ENCODE measurements at places on chromosomes 2 and 18. TPM values are rescaled to one million over a fixed set of nuclear protein-coding genes. Genes with fewer than 3 reads are reported as not detected.

Gene GRB14
- polyA plus RNA-seq: 0.44 TPM

GRCh38 chr2:36589230-36589630, 8.7 kb downstream of the FEZ2 start:
- no peak for DNase-seq

DNA sequence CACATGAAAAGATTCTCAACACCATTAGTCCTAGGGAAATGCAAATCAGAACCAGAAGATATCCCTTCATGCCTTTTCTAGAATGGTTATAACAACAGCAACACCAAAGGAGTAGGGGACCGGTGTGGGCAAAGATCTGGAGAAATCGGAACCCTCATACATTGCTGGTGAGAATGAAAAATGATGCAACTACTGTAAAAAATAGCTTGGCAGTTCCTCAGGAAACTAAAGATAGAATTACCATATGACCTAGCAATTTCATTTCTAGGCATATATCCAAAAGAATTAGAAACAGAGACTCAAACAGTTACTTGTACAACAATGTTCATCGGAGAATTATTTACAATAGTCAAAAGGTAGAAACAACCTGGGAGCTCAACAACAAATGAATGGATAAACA, 29.2 kb upstream of the CDH7 start:
- no peak for DNase-seq

DNA sequence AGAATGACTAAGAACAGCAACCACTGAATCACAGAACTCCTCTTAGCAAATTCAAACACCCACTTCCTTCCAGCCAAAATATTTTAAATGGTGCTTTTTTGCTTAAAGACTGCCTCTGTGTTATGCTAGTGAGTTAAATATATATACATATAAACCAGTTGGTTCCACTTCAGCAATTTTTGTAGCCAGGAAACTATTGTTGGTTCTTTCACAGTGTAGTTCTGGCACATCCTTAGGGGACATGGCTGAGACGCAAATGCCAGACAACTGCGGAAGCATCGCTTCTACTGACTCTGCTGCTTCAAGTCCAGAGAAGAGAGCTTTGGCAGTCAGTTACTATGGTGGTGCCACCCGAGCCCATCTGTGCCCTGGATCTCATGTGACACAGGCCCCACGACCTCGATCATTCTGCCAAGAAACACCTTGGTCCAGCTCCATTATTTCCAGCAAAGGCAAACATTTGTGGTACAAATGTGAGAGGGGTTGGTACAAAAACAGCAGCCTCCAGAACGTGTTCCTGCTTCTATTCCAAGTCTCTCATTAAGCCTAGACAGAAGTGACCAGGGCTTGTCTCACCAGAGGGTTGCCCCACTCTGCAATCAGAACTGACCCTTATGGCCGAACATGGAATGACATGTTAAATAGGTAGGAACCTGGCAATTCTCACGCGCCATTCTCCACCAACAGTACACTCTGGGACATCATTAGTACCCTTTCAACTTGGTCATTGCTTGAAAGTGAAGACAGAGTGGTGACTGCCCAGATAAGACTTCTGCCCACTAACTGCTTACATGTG, 117.8 kb upstream of the NRP2 start:
- no peak for DNase-seq
